ENCODE measurements at places on chromosomes 16 and 17. TPM values are rescaled to one million over a fixed set of nuclear protein-coding genes. Genes with fewer than 3 reads are reported as not detected.
A peak's percentile ranks its signal among the peaks of the same experiment; 100 is the strongest.

- DNase-seq, result no peak
Observed at GRCh38 chr16:48442379-48442778, 57.2 kb upstream of the SIAH1 start.

- no peak for DNase-seq
Observed at GRCh38 chr17:64003526-64004121, 5.5 kb downstream of the PRR29 start.

The TNFRSF13B gene
- total RNA-seq, result not detected

The CUEDC1 gene
- total RNA-seq, result 31.6 TPM

DNA sequence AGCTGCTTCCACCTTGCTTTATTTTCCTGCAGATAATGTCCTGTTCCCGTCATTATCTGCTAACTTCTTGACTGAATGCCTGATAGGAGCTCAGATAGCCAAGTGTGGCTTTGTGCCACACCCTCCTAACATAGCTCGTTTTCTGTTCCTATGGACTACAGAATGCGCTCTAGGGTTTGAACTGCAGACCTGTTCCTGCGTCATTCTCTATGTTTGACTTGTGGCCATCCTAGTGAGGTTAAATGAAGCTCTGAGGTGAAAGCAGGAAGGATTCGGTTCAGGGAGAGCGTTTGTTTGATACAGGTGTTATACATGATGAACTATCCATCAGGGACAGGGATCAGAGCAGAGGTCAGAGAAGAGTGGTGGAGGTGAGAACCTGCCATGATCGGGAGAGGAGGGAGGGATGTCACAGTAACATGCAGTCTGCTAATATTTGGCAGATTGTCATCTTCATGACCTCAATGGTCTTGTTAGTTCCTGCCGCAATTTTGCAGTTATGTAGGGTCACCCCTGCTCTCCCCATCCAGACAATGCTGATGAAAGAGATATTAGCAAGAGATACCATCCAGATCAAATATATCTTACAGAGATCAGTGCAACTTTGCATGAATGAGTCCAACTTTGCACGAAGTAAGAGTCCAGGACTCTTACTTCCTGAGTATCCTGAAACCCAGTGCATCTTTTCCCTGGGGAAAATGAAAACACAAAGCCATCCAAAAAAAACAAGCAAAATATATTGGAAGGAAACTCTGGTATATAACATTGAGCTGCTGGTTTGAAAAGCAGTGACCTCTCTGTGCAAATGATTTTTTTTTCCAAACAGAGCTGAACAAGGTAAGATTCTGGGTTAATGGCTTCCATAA lies 32.8 kb downstream of the MPHOSPH6 start:
- no peak for DNase-seq

The TUBB3 gene
- 199 TPM for total RNA-seq

- DNase-seq, result peak; percentile 99
Observed at GRCh38 chr17:70405492-70406220, 236.3 kb downstream of the KCNJ2 start.

DNA sequence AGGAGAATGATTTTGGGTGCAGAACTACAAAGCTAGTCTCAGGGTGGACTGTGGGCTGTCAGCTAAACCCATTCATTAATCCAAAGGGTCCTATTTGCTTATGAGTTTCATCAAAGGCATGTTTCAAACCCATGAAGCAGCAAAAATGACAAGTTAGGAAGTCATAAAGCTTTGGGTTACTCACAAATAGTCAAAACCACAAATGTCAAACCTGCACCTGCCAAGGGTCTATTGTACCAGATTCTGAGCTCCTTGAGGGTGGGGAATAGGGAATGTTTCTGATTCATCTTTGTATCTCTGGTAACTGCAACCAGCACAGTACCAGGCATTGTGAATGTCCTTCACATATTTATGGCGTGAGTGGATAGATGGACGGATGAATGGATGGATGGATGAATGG lies 317.7 kb downstream of the MAF start:
- DNase-seq, result no peak

- DNase-seq, result peak; percentile 30
Observed at GRCh38 chr16:20956319-20956718, 55.7 kb downstream of the LYRM1 start.

The NOG gene
- 30.6 TPM for total RNA-seq

GRCh38 chr17:50129728-50130558 lies at the start of gene SAMD14:
Gene SAMD14, minus strand, starts transcription at chr17:50130160. Its CDS starts 5,201 bp downstream, at chr17:50124959.
- DNase-seq, result no peak

DNA sequence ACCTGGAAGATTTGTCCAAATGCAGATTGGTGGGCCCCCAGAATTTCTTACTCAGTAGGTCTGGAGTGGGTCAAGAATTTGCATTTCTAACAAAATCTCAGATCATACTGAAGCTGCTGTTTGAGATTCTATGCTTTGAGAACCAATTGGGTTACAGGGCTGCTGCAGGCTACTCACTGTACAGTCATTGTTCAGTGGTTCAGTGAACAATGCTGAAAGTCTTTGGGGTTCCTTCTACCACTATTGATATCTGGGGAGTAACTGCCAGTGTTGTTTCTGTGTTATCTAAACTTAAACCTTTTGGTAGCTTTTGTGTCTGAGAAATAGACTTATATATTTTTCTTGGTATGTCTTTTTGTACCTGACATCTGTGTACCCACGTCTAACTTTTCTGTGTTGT lies 187.5 kb downstream of the TANC2 start:
- DNase-seq, result no peak

GRCh38 chr17:66633317-66633965 lies 201.5 kb upstream of the CACNG5 start:
- no peak for DNase-seq

GRCh38 chr17:76725580-76726230 lies 701 bp downstream of the JMJD6 start:
- DNase-seq, result peak; percentile 51

GRCh38 chr16:20774703-20775362 lies 11.0 kb downstream of the ACSM3 start:
- peak; percentile 83 for DNase-seq

DNA sequence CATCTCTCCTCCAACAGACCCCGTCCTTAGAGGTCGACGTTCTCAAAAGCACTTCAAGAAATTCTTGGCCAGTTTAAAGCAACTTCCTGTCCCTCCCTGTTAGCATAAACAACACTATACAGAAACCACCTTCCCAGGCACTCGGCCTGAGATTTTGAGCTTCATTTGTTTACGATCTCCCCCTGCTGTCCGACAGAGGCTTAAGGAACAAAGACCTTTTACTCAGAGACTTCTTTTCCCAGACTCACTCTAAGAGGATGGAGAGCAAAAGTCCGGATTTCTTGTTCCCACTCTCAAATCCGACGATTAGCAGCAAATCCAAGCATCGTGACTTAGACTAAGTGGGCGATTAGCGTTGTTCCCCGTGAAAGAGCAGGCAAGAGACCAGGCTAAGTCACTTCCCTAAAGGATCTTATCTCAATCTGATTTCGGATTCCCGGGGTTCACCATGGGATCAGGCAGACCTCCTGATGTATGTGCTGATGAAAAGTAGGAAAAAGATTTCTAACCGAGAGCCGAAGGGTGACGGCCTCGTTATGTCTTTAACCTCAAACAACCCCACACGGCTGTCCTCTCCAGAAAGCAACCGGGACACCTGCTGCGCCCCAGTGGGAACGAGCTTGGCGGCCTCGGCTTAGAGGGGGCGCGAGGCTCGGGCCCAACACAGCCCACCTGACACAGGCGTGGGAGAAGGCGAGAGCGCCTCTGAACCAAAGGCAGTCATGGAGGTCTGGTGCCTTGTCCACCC lies 598 bp downstream of the INPP5K start:
- DNase-seq, result peak; percentile 71

DNA sequence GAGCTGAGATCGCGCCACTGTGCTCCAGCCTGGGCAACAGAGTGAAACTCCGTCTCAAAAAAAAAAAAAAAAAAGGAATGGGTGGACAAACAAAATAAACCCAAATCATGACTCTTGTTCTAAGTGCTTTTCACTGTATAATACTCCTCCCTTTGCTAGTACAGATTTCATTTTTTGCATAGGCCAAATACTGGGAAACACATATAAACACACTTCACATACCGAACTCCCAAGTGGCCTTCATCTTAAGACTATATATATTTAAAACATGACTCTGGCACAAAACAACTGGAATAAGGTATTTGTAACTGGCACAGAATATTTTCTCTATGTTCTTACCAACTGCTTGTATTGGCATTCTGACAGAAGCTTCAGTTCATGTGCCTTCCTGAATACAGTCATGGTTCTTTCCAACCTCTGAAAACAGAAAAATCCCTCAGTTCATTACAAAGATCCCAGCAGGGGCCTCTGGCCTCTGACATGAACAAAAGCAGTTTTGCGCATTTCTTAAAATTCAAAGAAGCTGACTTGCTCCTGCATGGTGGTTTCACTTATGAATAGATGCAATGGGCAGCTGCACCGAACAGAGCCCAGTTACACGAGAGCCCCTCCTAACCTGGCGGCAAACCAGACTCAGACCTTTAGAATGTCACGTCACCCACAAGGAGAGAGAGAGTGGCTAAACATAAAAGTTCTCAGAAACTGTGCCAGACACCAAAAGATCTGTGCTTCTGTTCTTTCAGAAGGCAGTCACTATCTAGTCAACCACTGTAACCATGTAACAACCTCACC lies 19.1 kb upstream of the COPRS start:
- DNase-seq, result no peak

The HSD11B2 gene
- total RNA-seq, result 2.4 TPM

DNA sequence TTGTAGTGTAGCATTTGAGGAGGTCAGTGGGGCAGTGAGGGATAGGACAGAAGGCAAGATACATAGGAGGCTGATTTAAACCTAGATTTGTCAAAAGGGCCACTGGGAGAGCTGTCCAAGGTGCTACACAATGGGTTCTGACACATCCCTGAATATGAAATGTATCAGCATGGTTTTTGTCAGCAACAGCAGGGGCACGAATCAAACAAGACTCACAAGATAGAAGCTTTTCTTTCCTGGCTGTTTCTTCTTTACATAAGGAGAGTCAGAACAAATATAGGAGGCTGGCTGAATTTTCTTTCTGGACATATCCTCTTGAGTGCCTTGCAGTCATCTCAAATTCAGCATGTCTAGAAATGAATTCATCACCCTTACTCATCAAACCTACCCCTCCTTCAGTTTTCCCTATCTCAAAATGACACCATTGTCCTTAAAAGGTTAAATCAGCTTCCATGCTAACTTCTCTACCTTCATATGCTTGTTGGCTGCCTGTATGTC lies 130.5 kb downstream of the NPIPB5 start:
- DNase-seq, result peak; percentile 63

DNA sequence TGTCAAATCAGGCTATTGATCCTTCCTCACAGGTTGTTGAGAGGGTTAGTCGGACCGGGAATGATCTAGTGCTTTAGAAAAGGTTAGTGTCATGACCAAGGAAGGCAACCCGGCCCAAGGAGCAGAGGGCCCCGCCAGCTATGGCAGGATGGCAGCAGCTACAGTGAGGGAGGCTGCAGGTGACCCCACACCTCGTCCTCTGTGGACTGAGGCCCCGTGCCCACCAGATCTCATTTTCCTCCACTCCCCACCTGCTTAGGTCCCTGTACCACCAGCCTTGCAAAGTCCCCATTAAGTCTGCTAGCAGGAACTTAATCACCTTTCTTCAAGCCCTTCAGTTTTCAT lies 107.5 kb downstream of the CCDC182 start:
- no peak for DNase-seq

GRCh38 chr16:8519643-8520042 lies 70.7 kb downstream of the TMEM114 start:
- DNase-seq, result no peak

DNA sequence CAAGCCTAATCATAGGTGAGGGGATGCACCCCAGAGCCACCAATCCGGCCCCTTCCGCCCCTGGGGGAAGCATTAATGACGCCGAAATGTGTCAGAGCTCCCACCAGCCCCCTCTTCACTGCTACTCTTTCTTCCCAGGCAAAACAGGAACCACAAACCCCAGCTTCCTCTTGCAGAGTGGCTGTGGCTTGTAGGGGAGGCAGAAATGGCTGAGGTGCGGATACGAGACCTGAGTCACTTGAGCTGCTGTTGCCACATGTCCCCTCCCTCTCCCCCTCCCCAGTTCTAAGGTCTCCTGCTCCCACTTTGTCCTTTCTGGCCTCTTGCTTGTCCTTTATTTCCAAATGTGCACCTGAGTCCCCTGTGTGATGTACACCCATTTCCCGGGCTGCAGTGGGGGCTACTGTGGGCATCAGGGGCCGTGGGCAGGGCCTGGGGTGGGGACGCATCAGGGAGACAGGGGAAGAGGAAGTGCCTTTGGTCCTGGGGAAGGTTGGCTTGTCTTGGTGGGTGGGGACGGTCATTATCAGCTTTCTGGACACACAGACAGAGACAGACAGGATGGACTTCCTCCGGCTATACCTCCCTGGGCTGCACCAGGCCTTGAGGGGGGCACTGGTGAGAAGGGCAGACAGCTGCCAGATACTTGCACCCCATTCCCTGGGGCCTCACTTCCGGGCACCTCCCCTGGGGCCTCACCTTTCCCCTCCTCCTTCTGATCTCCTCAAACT lies at the start of gene APOBR:
APOBR (plus strand) TSS at position 523 of the 731 bp plus-strand sequence; CDS start at position 562, 39 bp downstream.
- no peak for DNase-seq

GRCh38 chr16:85055493-85056210 lies 28.1 kb downstream of the KIAA0513 start:
- DNase-seq, result peak; percentile 40

GRCh38 chr16:71762186-71762585 lies 37.7 kb upstream of the PHLPP2 start:
- DNase-seq, result no peak

DNA sequence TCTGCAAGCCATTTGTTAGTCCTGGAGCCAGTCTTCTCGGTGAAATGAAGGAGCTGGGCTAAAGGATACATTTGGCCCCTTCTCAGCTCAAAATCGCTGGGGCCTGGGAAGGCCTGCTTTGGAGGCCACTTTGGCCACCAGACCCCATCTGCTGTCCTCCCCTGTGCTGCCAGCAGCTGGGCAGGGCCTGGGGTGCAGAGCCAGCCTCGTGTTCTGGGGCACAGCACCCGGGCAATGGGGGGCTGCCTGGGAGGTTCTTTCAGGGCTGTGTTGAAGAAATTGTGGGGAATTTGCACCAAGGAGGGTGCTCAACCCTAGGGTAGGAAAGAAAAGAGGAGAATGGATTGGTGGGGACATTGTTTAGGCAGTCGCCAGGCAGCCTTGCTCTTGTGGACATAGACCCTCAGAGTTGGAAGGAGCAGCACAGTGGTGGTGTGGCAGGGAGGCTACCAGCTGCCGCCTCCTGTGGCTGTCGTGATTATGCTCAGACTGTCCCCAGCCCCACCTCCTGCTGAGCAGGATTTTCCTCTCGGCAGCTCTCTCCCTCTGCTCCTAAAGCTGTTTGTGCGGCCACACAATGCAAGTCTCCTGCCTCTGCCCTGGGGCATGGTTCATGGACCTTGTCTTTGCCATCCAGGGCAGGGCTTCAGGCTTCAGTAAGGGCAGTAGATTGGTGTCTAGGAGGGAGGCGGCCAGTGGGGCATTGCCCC lies 174.8 kb downstream of the NTN1 start:
- DNase-seq, result peak; percentile 7

DNA sequence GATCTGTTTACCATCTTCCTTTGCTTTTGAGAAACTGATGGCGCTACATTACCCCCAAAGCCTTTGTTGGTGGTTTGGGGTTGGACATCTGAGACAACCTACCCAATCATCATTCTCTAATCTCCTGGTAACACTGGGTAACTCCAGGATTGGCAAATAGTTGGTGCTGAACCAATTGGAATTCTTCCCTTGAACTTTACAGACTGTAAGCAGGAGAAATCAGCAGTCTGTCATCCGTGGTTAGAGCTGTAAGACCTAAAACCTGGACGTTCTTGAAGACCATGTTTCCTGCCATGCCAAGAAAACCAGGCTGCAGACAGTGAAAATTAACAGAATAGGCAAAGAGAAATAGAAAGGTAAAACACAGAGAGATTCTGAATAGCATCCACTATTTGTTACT lies 398.8 kb upstream of the SALL1 start:
- no peak for DNase-seq

GRCh38 chr16:3573146-3573815 lies 3.9 kb downstream of the NLRC3 start:
- DNase-seq, result no peak

GRCh38 chr17:43573579-43574321 lies 27.6 kb upstream of the ETV4 start:
- no peak for DNase-seq
